ENCODE measurements at places on chromosomes 7 and 10. TPM values are rescaled to one million over a fixed set of nuclear protein-coding genes. Genes with fewer than 3 reads are reported as not detected.

DNA sequence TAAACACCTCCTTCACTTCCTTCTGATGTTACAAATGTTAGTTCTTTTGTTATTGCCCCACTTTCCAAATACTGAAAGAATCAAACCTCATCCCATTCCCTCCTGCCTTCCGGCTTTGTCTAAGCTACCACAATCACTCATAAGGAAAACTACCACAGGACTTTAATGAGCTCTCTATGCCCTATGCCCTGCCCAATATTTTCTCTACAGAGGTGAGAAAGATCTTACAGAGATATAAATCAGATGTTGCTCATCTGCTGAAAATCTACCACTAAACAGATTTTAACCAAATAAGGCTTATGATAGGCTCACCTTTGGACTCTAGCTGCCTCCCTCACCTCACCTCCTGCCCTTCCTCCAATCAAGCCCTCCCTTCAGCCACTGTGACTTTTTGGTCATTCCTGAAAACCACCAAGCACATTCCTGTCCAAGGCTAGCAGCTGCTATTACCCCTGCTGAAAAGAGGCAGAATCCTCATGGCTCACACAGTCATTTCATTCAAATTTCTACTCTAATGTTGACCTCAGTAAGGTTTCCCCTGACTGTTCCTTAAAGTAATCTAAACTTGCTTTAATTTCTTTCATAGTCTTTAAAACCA lies 7.7 kb downstream of the ZNF33B start:
- no peak for DNase-seq

DNA sequence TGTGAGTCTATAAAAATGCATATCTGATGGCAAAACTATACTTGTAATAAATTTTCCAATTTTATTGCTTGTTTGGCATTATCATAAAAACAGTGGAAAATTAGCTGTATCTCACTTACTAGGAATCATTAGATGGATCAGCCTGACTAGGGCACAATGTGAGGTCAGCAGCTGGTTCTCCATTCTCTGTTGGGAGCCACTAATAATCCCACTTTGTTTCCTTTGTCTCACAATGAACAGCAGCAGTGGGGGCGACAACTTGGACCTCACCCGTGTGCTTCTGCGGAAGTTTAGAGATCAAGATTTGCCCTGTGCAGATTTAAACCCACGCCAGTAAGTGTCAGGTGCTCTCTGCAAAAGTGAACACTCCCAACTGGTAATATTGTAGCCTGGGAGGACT lies 295.5 kb downstream of the ABCA13 start:
- DNase-seq, result no peak

- DNase-seq, result no peak
These were observed 58.1 kb downstream of the DMBT1 start for GRCh38 chr10:122618461-122619165.

DNA sequence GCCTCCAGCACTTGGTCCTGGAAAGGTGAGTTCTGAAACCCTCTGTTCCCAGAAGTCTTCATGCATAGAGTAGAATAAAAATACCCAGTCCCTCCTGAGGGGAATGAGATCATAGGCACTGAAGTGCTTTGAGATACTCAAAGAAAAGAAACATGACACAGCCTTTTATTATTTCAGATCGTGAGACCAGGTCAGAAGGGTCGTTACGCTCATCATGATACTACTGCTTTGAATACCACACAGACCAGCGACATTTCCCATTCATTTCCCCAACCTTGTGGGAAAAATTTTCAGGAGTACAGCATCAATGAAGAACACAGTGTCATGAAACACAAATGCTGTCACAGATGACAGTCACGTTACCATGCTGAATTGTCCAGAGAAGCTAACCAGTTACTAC lies 15.0 kb downstream of the CLRN3 start:
- DNase-seq, result no peak

DNA sequence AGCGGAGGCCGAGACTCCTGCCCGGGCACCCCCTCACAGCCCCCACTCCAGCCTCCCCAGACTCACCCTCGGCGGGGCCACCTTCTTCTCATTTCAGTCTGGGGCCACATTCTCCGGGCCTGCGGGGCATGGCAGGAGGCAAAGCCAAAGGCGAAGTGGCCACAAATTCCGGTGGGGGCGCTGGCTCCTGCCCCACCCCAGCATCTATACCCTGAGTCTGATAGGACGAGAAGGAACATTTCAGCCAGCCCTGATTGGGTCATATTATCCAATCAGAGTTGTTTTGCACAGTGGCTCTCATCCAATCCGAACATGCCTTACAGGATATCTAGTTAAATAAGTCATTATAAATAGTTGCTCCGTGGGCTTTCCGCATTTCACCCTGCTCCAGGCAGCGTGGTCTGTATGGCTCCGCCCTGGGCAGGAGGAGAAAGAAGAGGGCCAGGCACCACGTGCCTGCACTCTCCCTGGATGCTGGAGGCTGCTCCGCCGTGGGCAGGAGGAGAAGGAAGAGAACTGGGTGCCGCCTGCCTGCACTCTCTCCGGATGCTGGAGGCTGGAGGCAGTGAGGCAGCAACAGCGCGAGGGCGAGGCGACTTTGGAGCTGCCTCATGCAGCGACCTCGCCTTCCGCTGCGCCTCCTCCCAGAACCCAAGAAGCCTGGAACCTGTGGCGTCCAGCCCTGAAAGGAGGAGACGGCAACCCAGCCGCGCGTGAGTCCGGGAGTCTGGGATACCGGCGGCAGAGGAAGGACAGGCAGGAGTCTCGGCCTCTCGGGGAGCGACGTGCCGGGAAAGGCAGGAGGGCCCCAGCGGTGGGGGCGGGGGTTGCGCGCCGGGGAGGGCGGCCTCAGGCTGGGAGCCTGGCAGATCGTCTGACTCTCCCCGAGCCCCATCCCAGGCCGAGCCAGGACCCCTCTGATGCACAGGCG lies 162.9 kb downstream of the ZNF33B start:
- peak; percentile 49 for DNase-seq

DNA sequence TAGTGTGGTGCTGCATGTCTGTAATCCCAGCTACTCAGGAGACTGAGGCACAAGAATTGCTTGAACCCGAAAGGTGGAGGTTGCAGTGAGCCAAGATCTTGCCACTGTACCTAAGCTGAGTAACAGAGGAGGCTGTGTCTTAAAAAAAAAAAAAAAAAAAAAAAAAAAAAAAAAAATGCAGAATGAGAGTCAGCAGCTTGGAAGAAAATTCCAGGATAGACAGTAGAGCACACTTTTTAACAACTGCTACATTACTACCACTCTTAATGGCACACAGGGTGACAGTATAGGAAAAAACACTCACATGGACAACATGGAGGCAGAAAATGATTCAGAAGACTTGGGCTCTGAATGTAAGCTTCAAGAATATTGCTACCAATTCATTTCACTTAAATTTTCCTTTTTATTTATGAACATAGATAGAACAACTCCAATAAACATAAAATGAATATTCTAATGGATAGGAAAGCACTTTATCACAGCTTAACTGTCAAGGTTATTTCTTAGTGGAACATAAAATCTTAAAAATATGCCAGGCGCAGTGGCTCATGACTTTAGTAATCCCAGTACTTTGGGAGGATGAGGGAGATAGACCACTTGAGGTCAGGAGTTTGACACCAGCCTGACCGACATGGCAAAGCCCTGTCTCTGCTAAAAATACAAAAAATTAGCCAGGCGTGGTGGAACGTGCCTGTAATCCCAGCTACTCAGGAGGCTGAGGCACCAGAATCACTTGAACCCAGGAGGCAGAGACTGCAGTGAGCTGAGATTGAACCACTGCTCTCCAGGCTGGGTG lies 31.5 kb downstream of the CHCHD3 start:
- DNase-seq, result no peak

GRCh38 chr7:75656740-75657139 lies 82.0 kb downstream of the HIP1 start:
- DNase-seq, result no peak

DNA sequence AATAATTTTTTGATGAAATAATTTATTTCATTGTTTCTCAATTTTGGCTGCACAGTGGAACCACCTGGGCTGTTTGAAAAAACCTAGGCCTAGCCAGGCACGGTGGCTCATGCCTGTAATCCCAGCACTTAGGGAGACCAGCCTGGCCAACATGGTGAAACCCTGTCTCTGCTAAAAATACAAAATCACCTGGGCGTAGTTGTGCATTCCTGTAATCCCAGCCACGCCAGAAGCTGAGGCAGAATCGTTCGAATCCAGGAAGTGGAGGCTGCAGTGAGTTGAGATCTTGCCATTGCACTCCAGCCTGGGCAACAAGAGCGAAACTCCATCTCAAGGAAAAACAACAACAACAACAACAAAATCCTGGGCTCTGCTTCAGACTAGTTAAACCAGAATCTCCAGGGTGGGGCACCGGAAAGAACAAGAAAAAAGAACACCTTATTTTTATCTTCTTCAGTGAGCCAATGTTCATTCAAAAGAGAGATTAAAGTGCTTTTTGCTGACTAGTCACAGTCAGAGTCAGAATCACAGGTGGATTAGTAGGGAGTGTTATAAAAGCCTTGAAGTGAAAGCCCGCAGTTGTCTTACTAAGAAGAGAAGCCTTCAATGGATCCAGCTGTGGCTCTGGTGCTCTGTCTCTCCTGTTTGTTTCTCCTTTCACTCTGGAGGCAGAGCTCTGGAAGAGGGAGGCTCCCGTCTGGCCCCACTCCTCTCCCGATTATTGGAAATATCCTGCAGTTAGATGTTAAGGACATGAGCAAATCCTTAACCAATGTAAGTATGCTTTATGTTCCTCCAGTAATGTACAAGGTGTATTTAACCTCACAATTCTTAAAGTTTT lies at the start of gene CYP2C18:
CYP2C18 (plus strand) TSS at position 516 of the 841 bp plus-strand sequence; CDS start at position 607, 91 bp downstream.
- no peak for DNase-seq

GRCh38 chr7:83362871-83363550 lies 200.3 kb upstream of the PCLO start:
- no peak for DNase-seq

DNA sequence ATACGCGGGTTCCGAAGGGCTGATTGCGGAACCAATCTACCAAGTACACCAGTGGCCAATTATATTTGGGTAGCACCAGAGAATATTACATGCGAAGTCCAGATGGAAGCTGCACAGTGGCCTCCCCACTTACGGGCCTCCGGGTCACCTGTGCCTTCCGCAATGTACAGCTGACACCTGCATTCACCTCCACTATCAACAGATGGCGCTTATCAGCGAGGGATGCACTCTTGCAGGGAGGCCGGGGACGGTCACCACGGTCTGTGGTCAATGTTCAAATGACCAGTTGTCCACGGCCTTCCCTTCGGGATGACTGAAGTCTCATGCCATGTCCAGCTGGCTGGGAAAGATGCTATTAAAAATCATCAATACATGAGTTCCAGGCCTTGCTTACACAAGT lies 47.6 kb downstream of the SLIT1 start:
- DNase-seq, result no peak

DNA sequence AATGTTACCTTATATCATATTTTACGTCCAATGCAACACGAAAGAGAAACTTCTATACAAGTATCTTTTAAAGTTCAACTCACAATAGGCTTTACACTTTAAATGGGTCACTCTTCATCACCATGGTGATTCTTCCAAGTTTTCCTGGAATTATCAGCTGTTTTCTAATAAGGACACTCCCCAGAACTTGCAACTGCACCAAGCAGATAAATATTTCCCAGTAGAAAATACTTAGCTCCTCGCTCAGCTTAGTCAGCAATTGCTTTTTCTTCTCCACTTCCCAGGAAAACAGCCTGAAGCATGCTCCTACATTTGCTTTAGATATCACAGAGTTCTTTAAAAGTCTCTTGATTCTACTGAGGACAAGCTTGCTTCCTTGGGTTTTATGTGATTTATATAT lies 25.7 kb upstream of the ADD3 start:
- no peak for DNase-seq

DNA sequence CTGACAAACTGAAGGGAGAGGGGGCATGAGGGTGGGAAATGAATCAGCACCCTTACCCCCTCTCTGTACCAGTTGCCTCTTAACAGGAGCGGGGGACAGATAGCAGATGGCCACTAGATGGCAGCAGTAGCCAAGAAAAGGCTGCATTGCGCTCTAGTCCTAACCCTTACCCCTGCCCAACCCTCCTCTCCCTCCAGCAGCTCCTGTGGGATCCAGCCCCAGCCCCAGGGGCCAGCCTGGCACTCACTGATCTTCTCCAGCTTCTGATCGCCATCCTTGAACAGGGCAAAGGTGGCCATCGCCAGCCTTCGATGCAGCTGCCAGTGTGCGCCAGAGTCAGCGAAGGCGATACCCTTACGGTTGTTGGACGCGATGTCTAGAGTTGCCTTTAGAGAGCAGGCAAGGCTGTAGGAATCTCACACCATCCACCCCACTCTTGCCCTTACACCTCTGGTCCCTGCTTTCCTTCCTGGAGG lies 2.2 kb downstream of the CYP17A1 start:
- DNase-seq, result peak; percentile 39

DNA sequence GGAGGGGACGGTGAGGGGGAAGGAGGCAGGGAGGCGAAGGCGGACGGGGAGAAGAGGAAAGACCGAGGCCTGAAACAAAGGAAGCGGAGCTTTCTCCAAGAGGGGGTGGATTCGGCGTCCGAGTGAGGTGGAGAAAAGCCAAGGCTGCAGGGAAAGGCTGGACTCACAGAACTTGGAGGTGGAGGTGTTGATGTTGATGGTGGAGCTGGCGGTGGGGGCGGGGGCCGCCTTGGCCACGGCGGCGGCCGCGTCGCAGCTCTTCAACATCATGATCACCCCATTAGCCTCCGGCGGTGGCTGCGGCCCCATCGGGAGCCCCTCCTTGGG lies 578 bp downstream of the CACUL1 start:
- DNase-seq, result peak; percentile 61

DNA sequence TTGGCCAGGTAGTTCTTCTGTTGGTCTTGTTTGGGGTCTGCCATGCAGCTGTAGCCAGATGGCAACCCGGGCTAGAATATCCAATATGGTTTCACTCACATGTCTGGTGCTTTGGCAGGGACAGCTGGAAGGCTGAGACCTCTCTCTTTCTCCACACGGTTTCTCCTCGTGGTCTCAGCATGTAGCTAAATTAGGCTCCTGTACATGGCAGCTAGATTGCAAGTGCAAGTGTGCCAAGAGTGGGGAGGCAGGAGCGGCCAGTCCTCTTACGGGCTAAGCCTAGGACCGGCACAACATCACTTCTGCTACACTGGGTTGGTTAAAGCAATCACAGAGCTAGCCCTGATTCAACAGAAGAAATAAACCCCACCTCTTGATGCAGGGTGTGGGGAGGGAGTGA lies 9.3 kb upstream of the PDE1C start:
- DNase-seq, result no peak

DNA sequence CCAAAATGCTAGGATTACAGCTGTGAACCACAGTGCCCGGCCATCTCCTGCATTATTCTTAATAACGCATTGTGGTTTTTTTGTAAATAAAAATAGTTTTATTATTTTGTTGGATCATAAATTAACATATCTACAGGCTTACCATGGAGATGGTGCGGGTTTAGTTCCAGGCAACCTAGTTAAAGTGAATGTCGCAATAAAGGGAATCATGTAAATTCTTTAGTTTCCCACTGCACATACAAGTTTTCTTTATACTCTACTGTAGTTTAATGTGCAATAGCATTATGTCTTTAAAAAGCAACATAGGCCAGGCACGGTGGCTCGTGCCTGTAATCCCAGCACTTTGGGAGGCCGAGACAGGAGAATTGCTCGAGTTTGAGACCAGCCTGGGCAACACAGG lies 2.4 kb downstream of the PRKRIP1 start:
- no peak for DNase-seq

- DNase-seq, result no peak
These were observed 1.3 kb downstream of the HHEX start for GRCh38 chr10:92690915-92691590.

The SDK1 gene
- total RNA-seq, result 24.5 TPM

The TMEM106B gene
- 75.2 TPM for total RNA-seq

The TRPV5 gene
- not detected for total RNA-seq

The CPA4 gene
- total RNA-seq, result 107 TPM

The CCM2 gene
- 75.6 TPM for total RNA-seq

The NEURL1 gene
- total RNA-seq, result 1.1 TPM

The CPN1 gene
- not detected for total RNA-seq

The ACSM6 gene
- total RNA-seq, result not detected

The GATA3 gene
- total RNA-seq, result 20.8 TPM

The PCDH15 gene
- not detected for total RNA-seq

The GALNT17 gene
- total RNA-seq, result not detected

The HMX2 gene
- not detected for total RNA-seq

All from mammary epithelial cell (primary cell).